Activated CD4-positive, alpha-beta T cell treated with anti-CD3 and anti-CD28 coated beads for 1 hour (primary cell): ENCODE measurements at places on chromosomes 1 and 21.

DNA sequence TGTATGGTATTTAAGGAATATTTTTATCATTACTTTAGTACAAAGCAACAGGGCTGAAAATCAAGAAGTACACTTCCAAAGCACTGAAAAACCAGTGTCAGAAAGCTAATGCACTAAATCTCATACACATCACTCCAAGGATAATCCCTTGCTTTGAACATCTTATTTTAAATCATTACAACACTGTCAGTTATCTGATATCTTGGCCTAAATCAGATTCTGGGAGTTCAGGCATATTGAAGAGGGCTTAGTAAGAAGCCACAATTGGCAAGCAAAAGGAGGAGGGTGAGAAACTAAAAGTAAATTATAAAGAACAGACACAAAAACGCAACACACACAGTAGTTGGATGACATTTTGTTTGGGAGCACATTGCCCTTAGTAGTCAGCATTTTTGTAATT is 448.4 kb downstream of the PCP4 start:
- no peak for DNase-seq

DNA sequence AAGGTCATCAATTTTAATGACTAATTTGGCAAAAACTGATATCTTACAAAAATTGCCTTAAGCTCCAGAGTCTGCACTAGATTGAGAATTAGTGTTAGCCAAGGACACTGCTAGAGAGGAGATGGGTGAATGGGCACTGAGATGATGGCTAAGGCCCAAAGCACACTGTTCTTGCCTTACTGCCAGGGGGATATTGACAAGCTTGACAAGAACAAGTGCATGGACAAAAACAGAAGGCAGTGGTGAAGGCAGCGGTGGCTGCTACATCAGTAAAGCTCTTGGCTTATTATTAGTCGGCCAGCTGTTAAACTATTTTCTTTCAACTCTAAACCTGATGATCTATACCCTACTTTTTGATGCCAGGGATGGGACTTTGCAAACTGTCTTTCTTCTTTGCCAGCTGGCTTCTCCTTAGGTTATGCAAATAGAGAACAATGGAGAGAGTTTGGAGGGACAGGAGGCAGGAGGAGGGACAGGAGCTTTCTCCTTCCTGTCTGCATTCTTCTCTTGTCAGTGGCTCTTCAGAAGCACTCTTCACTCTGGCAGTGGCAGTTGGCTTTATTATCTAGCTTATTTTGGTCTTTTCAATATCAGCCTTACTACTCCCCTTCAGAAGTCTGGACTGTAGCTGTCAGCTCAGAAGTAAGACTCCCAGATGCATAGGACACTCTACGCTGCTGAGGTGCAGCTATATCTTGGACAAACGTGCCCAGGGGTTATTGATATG is 853.5 kb upstream of the TMPRSS15 start:
- DNase-seq, result no peak

DNA sequence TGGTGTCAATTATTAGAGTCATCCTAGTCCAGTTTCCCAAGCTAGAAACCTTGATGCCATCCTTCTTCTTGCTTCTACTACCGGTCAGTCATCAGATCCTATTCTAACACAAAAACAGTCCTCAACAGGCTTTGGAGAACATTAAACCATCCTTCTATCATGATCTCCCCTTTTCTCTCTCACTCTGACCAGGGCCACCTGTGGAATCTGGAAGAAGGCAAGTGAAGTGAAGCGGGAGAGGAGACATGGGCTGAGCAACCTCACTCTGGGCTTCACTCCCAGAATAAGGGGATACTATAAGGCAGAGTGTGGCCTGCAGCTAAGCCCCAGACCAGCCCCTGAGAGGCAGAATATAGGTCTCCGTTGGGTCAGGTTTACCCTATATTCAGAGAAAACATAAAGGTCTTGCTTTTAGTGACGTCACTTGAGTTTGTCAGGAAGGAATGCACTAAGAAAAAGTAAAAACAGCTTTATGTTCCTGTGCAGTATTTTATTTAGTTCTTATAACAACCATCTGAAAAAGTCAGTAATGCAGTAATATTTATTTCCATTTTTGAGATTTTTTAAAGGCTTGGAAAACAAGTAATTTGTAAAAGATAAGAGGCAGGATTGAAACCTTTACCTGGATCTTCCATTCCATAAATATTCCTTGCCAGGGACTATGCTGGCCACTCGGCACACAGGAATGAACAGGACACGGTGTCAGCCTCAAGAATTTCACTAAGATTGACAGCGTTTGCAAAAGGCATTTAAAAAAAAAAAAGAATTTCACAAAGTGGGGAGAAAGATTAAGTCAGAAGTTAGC is 61.3 kb downstream of the NFASC start:
- DNase-seq, result no peak

- DNase-seq, result no peak
Measured at GRCh38 chr1:56240400-56240799, 339.0 kb downstream of the PLPP3 start.

- no peak for DNase-seq
Measured at GRCh38 chr1:201528631-201529252, 10.2 kb upstream of the NAV1 start.

DNA sequence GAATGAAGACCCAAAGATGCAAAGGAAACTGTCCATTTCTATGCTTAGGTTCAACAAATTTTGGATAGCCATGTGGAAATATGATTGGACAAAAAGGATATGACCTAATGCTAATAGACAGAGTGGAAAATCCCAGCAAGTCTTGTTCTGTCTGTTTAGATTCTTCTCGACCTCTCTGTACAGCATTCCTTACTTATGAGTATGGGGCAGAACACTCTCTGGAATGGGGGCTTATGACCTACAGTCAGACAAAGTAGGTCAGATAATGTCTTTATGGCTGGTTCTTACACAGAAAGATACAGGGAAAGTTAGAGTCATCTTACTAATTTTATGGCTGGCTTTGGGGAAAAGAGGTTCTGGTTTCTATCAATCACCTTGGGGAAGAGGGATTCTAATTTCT is 2.8 kb downstream of the GCSAML start:
- DNase-seq, result no peak

GRCh38 chr1:214404154-214404553 is 123.2 kb downstream of the SMYD2 start:
- no peak for DNase-seq

DNA sequence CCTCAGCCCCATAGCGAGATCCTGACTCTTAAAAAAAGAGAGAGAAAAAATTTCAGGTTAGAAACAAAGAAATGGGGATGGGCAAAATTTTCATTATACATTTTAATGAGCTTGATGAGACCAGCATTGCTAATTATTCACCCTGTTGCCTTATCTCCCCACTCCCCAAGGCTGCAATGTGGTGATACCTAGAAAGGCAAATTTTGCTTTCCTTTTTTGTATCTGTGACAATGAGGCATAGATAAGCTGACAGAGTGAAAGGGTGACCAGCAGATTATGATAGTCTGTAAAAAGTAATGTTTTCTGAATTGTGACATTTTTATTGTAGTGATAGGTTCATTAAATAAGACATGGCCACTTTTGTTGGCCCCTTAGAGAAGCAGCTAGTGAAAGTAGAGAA is 12.9 kb downstream of the SRRM1 start:
- DNase-seq, result no peak

GRCh38 chr1:77857552-77857951 is 30.9 kb upstream of the NEXN start:
- no peak for DNase-seq

GRCh38 chr1:47805018-47805417 is 192.2 kb downstream of the TRABD2B start:
- no peak for DNase-seq

GRCh38 chr21:42613756-42614155 is 39.7 kb upstream of the PDE9A start:
- DNase-seq, result no peak

DNA sequence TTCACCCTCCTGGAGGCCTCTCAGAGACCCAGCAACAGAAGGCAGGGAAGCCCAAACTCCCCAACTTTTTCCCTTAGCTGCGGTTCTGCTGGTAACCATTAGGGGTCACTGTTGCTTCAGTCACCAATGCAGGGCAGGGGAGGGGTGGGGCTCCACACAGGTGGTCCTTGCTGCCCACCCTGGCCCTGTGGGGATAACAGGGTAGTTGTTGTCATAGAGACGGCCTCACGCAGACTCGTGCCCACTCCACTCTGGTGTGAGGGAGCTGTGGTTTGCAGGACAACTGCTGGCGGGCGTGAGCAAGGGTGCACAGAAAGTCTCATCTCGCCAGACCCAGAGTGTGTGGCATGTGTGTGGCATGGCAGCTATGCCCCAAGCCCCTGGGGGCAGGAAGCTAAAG is 19.9 kb downstream of the INSRR start:
- no peak for DNase-seq

- DNase-seq, result no peak
Measured at GRCh38 chr1:201774224-201774982, 54.6 kb upstream of the IPO9 start.

GRCh38 chr1:237981223-237981622 is 90.5 kb upstream of the ZP4 start:
- DNase-seq, result no peak

GRCh38 chr1:71046891-71047634 is 553 bp downstream of the PTGER3 start:
- no peak for DNase-seq

DNA sequence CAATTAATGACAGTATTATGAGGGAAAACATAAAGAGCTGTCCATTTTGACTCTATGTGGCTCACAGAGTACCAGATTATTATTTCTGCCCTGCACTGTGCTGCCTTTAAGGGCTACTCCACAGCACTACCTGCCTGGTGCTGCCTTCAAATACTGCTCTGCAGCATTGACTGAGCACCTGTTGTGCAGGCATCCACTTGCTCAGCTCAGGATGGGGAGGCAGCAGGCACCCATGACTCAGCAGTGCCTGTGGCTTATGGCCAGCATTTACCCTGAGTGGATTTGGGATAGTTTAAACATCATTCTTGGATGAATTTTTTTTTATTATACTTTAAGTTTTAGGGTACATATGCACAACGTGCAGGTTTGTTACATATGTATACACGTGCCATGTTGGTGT is 953 bp upstream of the KPRP start:
- DNase-seq, result no peak

- no peak for DNase-seq
Measured at GRCh38 chr1:209411491-209411929, 172.0 kb upstream of the CAMK1G start.

GRCh38 chr1:71950579-71950978 is 331.8 kb downstream of the NEGR1 start:
- DNase-seq, result no peak

GRCh38 chr1:37574834-37575480 is 18.2 kb downstream of the DNALI1 start:
- no peak for DNase-seq

- no peak for DNase-seq
Measured at GRCh38 chr1:52814465-52814864, 28.1 kb upstream of the ZYG11A start.

GRCh38 chr1:9510130-9510529 is 29.1 kb upstream of the SLC25A33 start:
- no peak for DNase-seq

- DNase-seq, result no peak
Measured at GRCh38 chr1:6657138-6657537, 32.5 kb downstream of the THAP3 start.

DNA sequence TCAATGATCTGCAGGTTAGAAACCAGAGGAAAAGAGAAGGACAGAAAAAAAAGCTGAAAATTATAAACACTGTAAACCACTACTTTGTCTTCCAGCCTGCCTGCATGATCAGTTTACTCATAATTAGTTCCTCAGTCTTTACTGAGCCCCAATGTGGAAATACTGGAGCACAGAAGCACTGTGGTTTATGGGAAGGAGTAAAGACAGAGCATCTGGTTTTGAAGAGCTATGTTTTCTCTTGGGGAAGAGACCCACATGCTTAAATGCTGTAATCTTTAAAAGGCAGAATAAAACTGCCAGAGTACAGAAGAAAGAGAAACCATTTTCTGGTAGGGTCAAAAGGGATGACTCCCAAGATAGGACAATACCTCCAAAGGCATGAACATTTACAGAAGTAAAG is 159.0 kb upstream of the ZNHIT6 start:
- DNase-seq, result no peak

GRCh38 chr21:45234965-45235364 is 52.7 kb downstream of the POFUT2 start:
- DNase-seq, result no peak

DNA sequence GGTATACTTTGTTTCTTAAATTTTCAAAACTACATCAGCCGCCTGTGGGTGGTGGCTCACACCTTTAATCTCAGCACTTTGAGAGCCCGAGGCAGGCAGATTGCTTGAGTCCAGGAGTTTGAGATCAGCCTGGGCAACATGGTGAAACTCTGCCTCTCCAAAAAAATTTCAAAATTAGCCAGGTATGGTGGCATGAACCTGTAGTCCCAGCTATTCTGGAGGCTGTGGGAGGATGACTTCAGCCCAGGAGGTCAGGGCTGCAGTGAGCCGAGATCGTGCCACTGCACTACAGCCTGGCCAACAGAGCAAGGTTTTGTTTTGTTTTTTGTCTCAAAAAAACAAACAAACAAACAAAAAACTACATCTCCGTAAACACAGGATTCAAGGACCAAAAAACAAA is 3.3 kb downstream of the EYA3 start:
- no peak for DNase-seq

DNA sequence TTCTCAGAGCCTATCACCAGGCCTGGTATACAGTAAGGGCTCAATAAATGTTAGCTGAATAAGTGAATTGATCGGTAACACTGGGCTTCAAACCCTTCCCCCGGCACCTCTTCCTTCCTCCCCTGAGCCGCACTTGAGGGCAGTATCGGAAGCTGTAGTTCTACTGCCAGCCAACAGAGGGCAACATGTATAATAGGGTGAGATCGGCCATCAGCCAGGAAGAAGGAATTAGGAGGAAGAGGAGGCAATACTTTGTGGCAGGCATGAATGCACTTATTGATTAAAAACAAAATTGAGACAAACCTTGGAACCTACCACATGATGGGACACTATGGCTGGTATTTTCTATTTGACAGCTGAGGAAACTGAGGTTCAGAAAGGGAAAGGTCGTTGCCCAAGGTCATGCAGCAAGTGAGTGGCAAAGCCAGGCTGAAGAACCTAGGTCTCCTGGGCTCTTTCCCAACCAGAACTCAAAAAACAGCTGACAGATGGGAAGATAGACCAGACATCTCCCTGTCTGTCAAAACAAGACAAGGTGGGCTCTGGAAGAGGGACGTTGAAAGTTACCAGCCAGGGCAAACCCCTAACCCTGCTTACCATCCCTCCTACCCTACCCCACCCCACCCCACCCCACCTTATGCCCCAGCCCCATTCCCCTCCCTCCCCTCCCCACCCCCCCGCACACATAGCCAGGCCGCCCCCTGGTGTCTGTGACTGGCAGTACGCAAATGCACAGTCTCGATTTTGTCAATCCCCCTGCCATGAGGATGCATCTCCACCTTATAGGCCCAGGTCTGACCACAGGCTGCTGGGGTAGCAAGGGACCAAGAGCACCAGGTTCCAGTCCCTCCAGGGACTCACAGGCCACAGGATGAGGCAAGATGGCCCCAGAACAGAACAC is 107.3 kb upstream of the RUNX3 start:
- peak; percentile 45 for DNase-seq

- no peak for DNase-seq
Measured at GRCh38 chr1:10173582-10173981, 36.8 kb upstream of the KIF1B start.

GRCh38 chr1:224545571-224545970 is 70.5 kb upstream of the CNIH3 start:
- no peak for DNase-seq

- no peak for DNase-seq
Measured at GRCh38 chr1:108814343-108815125, 42.4 kb downstream of the AKNAD1 start.

- DNase-seq, result peak; percentile 15
Measured at GRCh38 chr1:231866392-231867331, 240.1 kb downstream of the DISC1 start.
